ENCODE measurements at places on chromosomes 1 and 21. TPM values are rescaled to one million over a fixed set of nuclear protein-coding genes. Genes with fewer than 3 reads are reported as not detected.

The LCE3E gene
- total RNA-seq = not detected

The WNT2B gene
- 0.08 TPM for total RNA-seq

The S100A14 gene
- total RNA-seq = not detected

The GNG5 gene
- 127 TPM for total RNA-seq

The OR2M3 gene
- total RNA-seq = not detected

DNA sequence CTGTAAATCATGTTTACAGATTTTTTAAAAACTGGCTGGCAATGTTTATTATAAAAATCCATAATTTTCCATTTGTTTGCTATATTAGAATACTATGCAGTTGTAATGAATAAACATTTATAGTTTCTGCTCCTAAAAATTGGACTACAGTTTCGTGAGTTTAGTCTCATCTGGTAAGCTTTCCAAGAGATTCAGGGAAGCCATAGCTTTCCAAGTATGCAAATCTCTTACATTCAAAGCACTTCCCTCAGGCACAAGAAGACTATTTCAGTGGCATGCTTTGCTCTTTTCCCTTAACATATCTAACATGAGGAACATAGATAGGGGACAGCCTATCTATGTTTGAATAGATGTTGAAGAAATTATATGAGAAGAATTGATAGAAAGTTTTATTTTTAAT, 77.2 kb downstream of the ADGRL2 start:
- no peak for DNase-seq

- DNase-seq = no peak
Observed at GRCh38 chr1:173347282-173347818, 129.8 kb upstream of the PRDX6 start.

- DNase-seq = no peak
Observed at GRCh38 chr1:186745531-186746146, 65.4 kb upstream of the PTGS2 start.

DNA sequence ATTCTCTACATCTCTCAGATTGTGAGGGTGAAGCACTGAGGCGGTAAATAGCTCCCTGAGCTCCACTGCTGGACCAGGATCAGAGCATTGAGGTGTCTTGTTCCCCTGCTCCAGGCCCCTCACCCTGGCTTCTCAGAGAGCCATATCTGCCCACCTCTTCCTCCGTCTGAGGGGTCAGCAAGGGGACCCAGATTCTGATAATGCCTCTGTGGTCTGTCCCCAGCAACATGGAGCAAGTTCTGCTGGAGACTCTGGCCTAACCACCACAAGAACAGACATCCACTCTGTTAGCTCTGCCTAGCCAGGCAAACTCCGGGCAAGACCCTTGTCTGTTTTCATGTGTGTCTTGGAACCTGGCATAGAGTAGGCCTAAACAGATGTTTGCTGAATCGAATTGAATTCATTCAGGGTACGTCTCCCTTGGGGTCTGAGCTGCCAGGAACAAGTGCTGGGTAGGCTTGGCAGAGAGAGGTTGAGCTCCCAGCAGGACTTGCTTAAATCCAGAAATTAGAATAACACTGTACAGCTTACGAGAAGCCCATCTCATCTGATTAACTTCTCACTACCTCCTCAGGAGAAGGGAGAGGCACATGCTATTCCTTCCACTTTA, 2.3 kb downstream of the TRAF5 start:
- DNase-seq = no peak

DNA sequence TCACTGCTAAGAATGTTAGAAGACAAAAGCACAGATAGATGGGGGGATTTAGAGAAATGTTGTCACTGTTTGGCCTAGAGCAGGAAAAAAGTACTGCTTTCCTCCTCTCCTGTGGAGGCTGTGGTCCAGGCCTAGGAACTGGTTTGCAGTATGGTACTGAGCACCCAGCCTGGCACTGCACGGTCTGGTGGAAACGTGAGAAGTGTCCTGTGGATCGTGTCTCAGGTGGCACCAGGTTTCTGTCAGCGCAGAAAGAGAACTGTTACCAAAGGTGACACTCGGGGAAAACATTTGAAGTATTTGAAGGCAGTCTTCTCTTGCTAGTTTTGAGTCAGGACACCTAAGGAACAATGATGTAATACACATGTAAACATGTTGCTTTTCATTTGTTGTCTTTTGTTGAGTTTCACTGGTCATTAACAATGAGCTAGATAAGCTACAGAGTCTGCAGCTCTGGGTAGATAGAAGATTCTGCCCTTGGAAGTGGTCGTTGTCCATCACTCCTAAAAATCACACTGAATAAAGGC, 63.0 kb downstream of the B3GALNT2 start:
- DNase-seq = no peak
